ENCODE measurements at places on chromosomes 7 and 10.

DNA sequence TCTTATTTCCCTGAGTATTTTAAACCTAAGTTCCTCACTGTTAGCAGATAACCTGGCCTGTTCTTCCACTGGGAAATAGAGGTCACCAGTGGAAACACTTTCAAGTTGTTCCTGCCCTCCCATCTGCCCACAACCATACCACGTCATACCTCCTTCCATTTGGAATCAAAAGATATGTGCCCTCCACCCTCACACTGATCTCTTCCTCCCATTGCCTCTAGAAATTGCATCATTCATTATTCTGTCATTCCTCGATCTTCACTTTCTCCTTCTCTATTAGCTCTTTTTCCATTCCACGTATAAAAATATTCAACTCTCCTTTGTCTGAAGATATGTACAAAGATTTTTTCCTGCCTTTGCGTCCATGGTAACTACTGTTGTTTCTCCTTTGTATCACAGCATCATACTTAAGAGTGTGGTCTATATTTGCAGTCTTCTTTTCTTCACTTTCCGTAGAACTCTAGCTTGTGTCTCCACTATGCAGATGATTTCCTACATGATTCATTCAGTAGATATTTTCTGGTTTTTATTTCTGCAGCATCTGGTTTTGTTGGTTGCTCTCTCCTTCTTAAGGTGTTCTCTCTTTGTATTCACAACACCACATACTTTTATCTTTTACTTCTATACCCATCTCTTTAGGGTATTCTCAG is 312.3 kb downstream of the REEP3 start:
- DNase-seq = no peak

DNA sequence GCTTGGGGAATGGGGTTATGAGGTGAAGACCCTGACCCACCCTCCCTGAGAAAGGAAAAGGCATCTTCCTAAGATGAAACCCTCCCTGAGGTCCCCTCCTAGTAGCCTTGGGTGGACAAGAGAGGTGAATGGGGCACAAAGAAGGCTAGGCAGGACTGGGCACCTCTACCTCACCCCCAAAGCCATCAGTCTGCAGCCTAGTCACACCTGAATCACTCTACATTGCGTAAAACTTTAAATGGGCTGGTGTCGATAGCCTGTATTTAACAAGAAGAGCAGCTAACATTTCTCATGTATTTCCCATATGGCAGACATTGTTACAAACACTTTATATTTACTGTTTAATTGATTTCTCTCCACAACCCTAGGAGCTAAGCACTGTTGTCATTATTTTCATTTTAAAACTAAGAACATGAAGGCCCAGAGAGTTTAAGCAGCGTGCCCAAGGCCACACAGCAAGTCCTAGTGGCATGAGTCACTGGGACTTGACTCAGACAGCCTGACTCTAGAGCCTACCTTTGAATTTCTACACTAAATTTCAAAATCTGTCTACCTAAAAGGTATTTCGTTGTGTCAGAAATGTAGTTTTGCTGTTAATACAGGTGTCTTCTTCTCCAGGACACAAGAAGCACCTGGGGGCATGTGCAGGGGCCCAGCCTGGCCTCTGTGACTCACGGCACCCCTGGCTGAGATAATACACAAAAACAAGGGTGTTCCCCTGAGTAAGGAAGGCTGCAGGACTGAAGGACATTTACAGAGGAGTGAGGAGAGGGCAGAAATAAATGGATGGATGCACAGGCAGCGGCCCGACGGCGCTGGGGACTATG is 3.4 kb downstream of the AOC1 start:
- no peak for DNase-seq

GRCh38 chr10:47044741-47045140 is 133.5 kb downstream of the PTPN20 start:
- no peak for DNase-seq

GRCh38 chr7:34165927-34166550 is 260.7 kb downstream of the BMPER start:
- DNase-seq = no peak

- no peak for DNase-seq
Observed at GRCh38 chr7:138632384-138632783, 68.8 kb downstream of the SVOPL start.

- DNase-seq = no peak
Observed at GRCh38 chr10:130022511-130023299, 58.6 kb upstream of the EBF3 start.

DNA sequence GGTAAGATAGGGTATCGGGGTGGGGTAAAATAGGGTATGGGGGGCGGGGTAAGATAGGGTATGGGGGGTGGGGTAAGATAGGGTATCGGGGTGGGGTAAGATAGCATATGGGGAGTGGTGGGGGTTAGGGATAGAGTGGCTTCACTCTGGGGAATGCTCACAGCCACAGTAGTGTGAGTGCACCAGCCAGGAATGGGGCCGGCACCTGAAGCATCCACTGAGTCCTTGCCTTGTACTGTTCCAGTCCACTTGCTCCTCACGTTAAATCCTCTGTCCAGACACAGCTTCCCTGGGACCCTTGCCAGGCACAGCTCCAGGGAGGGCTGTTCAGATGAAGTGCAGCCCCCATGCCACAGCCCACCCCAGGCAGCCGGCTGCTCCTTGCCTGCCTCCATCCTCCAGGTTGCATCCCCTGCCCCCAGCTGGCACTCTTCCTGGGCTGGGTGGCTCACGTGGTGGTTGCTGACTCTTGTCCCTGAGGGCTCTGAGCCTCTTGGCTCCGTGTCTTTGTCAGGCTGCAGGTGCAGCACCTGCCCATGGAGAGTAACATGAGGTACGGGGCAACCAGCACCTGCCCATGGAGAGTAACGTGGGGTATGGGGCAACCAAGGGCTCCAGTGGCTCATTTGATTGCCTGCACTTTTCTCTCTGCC is 268.4 kb downstream of the TCERG1L start:
- DNase-seq = no peak

DNA sequence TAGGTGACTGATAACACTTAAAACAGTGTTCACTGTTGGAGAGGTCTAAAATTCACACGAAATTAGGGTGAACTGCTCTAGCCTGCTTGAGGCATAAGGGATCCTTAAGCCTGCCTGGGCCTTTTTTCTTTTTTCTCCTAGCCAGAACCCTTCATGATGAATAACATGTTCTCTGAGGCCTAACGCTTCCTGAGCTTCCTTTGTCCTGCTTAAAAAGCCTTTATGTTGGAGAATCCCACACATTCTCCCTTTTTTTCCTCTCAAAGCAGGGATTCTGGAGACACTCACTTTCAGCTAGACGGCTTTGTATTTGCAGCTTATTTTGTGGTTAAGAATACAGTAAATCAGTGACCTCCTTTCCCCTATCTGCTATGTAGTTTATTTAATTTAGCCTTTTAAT is 354.7 kb upstream of the PHF14 start:
- DNase-seq = no peak

- no peak for DNase-seq
Observed at GRCh38 chr7:114083166-114084001, 164.6 kb upstream of the PPP1R3A start.

GRCh38 chr7:130458257-130458656 is 17.4 kb upstream of the CEP41 start:
- no peak for DNase-seq

DNA sequence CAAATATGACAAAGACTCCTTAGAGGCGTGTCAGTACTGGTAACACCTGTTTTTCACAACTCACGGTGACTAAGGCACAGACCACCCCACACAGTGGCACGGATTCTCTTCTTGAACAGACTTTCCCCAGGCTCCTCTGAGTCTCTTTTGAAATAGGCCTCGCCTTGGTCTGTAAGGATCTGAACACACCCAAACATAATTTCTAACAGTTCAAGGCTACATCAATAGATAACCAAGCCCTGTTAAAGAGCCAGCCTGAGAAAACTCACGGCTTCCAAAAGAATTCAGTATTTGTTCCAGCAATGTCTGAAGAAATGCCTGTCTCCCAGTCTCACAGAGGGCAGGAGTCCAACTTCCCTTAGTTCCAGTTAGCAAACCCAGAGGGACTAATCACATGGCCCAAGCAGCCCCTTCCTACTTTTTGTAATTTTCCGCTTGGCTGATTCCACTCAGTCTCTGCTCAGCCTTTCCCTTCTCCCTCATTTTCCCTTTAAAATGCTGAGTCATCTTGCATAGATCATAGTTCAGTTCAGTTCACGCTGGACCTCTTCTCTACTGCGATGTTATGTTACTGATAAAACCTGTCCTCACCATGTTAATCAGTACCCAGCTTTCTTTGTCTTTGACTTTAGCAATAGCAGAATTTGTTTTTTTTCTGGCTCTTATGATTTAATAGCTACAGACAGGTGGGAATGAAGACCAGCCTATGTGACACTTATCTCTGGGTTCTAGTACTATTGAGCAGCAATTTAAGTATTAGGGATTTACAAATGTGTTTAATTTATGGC is 22.6 kb upstream of the AKR1C3 start:
- DNase-seq = no peak

- no peak for DNase-seq
Observed at GRCh38 chr10:48448796-48449195, 142.3 kb downstream of the MAPK8 start.

DNA sequence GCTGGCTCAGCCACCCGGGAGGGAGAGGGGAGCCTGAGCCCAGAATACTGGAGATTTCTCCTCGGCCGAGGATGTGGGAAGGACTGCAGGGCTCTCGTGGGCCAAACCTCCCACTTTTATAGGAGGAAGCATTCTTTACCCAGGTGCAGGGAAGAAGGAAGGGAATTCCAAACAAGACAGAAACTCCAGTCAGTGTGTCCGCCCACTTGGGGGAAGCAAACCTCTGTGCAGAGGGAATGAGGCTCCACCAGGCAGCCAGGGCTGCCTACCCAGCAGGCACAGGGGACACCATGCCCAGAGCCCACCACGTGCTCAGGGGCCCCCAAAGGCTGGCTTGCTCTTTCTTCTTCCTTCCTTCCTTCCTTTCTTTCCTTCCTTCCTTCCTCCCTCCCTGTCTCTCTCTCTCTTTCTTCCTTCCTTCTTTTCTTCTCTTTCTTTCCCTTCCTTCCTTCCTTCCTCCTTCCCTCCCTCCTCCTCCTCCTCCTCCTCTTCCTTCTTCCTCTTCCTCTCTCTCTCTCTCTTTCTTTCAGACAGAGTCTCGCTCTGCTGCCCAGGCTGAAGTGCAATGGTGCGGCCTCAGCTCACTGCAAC is 15.4 kb upstream of the FZD9 start:
- no peak for DNase-seq

DNA sequence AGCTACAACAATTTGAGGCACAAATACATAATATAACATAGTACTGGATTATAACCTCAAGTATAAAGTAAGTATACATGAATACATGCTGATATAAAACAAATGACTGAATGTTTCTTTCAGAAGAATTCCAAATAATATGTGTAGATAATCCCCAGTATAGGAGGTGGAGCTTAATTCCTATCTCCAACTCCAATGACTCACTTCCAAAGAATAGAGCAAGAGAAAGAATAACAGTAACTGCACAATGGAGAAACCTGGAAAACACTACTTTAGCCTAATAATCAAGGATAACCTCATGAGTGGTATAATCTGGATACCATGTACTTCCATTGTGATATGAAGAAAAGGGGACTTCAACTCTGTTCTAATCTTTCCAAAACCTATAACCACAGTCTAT is 13.7 kb upstream of the SEMA3C start:
- DNase-seq = no peak

GRCh38 chr10:103472005-103472404 is 7.0 kb downstream of the CALHM3 start:
- DNase-seq = no peak

DNA sequence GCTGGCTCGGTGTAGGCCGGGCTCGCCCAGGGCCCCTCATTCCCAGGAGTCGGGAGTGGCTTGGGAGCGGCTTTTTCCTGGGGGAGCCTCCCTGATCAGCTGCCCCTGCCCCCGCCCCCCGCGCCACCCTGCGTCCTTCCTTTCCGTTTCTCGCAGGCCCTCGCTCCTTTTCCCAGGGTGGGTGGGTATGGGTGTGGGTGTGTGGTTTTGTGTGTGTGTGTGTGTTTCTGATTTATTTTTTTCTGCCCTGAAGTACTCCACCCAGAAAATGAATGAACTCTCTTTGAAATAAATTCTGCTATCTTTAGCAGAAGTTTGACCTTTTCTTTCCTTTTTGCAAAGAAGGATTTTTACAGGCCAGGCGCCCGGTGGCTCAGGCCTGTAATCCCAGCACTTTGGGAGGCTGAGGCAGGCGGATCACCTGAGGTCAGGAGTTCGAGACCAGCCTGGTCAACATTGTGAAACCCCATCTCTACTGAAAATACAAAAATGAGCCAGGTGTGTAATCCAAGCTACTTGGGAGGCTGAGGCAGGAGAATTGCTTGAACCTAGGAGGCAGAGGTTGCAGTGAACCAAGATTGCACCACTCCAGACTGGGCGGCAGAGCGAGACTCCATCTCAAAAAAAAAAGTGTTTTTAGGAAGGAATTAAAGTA is 30.0 kb upstream of the AP5Z1 start:
- DNase-seq = no peak

DNA sequence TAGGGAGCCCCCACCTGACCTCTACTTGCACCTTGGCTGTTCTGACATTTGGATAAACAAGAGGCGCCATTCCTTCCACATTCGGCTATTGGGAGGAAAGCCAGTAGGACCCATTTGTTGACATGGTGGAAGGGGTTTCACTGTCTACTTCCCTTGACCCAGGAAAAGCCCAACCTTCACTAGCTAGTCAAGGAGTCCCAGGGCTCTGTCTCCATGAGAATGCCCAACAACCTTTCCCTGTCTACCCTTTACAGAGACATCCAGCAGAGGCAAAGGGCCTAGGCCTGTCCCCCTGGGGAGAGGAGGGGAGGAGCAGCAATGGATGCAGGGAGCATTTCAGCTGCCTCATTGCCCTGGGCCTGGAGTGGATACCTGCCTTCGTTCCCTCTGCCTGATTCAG is 136.1 kb downstream of the NEURL1 start:
- DNase-seq = no peak

- DNase-seq = no peak
Observed at GRCh38 chr7:75905785-75906604, 9.0 kb upstream of the POR start.
